ENCODE measurements at places on chromosomes 13 and 19.

GRCh38 chr19:10747271-10747670 lies 29.4 kb downstream of the DNM2 start:
- DNase-seq, result no peak

- DNase-seq, result no peak
Measured at GRCh38 chr13:70856711-70857110, 748.5 kb upstream of the KLHL1 start.

- no peak for DNase-seq
Measured at GRCh38 chr13:81929988-81930387, 1589.1 kb upstream of the SPRY2 start.

DNA sequence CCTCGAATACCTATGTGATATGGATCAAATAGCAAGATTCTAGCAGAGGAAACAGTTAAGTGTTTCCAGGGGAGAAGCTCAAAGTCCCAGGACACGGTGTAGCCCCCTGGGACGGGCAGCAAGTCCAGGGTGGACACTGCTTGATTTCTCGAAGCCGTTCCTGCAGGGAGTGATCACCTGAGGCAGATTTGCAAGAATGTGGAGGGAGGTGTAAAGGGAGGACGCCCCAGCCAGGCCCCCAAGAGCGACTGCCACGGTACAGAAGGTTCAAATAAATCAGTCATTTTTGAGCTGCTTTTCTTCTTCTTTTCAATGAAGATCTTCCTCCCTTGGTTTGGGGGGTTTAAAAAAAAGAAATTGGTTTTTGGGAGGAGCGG lies 41.4 kb downstream of the KLF2 start:
- DNase-seq, result no peak

DNA sequence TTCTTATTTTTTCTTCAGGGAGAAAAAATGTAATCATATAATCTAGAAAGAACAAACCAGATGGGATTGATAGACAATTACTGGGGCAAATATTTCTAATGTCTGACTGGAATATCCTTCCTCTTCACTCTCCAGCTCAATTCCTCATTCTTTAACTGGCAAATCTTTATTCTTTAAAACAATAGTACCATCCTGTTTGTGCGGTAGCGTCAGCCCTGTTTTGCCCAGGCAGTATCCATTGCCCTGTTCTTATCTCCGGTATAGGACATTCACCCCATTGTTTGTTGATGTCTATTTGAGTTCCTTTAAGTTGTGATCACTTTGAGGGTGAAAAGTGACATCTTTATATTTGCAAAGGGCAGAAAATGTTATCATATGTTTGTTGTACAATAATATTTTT lies 185.4 kb downstream of the POSTN start:
- DNase-seq, result no peak

DNA sequence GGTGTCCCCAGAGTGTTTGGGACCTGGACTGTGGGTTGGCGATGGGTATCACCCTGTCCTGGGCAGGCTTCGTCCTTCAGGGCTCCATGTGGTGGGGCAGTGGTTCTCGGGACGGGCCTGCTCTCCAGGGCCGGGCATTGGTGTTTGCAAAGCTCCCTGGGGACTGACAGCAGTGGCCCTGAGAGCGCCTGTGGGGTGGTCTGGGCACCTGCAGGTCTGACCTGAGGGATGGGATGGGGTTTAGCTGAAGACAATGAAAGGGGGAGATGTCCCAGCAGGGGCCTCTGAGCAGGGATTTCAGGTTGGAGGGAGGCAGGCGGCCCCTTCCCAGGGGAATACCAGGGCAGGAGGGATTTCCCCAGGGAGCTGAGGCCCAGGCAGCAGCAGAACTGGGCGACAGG lies 68.3 kb upstream of the MCF2L start:
- no peak for DNase-seq

DNA sequence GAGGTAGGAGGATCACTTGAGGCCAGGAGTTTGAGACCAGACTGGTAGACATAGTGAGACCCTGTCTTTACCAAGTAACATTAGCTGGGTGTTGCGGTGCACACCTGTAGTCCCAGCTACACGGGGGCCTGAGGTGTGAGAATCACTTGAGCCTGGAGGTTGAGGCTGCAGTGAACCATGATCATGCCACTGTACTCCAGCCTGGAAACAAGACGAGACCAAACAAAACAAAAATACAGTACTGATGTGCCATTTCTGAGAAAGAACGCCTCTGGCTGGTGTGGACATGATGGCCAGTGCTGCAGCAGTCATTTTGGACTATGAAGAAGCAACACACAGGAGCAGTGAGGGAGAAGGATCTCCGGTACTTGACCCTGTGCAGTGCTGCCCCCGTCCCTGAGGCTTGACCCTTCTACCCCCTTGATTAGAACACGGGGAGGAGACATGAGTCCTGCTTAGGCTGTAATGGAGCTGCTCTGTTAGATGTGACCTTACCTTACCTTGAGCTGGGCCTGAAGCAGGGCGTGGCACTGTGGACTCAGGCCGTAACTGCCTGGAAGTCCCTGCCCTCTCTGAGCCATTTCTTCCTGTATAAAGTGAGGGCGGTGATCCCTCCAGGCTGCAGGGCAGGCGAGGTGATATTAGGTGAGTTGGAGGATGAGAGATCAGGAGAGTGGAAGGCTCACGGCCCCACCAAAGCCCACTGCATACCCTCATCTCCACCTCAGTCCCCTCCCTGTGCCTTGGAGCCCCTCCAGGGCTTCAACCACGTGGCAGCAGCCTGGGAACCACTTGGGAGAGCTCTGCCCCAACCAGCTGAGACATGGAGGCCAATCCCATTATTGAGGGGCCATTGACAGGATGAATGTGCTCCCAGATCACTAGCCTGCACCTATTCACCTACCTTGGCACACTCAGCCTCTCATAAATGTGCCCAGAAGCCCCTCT lies 5.9 kb downstream of the RPL18A start:
- DNase-seq, result no peak

- DNase-seq, result no peak
Measured at GRCh38 chr13:39900106-39900750, 244.8 kb downstream of the COG6 start.

DNA sequence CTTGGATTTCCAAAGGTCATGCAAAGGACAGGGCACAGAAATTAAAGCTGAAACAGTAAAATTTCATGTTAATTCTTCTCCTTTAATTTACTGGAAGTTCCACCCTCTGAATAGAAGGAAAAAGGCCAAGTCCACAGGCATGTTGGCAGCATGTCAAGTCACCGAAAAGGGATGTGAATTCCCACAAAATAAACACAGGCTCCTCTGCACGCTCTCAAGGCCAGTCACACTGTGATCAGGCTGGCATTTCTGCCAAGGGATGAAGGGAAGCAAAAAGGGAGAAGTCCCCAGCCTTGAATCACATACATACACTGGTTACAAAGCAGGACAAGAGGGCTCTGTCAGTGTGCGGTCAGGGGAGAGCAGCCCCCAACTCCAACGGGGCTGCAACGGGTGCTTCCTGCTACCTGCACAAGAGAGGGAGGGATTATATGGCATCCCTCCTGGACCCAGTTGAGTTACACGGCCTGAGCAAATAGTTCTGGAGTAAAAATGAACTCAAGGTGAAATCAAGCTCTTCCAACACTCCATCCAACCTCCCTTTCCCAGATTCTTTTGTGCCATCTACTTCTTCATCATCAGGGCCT lies 6.9 kb downstream of the DCLK1 start:
- no peak for DNase-seq

DNA sequence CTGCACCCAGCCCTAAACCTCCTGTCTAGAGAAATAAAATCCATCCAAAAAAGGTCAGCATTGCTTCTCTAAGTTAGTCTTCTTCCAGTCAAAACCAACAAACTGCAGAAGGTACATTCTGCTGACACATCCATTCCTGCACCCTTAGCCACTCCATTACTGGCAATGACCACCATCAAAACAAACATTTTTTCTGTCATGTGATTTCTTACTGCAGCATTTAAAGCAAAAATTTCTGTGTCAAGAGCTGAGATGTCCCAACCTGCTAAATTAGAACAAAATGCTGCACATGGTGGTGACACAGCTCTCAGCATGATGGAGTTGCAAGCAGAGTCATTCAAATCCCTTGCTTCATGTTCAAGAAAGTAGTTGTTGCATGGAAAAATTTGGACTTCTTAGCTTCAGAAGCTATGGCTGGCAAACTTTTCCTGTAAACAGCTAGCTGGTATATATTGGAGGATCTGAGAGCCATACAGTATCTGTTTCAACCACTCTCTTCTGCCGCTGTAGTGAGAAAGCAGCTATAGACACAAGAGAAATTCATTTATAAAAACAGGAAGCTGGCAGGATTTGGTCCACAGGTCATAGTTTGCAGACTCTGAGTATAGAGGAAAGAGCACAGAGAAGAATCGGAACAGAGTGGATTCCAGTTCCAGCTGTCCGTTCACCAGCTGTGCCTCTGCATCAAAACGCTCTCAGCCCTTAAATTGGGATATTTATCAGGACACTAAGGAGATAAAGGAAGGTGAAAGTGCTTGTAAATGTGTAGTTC lies 17.4 kb downstream of the RUBCNL start:
- no peak for DNase-seq

GRCh38 chr13:40143559-40143958 lies 488.1 kb downstream of the COG6 start:
- no peak for DNase-seq

DNA sequence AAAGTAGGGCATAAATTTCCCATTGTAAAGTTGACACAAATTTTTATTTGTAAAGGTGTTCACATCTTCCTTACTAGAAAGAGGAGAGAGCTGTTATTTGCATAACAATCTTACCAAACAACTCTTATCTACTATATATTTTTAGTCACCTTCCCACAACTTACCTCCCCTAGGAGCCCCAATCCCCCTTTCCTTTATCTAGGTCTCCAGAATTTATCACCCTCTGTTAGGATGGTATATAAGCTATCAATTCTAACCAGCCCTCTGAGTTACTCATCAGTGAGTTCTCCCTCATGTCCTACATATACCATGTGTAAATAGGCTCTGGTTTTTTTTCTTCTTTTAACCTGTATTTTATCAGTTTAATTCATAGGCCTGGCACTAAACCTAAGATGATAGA lies 62.2 kb downstream of the DCT start:
- no peak for DNase-seq

DNA sequence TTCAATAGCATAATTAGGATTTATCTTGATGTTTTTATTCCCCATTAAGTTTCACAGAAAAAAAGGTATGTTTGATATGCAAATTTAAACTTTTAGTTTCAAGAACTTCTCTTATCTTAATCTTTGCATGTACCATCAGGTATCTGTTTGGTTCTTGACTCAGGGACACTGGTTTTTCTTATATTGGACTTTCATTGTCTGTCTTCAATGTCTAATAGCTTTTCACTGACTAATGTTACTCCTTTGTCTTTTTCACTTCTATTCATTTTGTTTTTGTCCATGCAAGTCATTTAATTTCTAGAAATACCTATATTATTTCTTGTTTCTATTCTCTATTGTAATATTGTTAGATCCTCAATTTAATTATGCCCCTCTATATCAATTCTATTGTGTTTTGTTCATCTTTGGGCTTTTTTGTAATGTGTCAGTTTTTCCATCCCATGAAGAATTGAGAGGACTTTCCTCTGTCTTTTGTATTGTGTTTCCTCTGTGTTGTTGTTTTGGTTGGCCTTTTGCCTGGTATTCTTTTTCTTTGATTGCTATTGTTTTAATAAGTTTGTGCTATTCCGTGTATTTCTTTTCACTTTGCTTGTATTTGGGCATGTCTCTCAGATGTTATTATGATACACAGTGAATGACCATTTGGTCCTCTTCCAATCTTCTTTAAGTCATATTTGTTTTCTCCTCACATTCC lies 58.3 kb upstream of the ANKRD10 start:
- no peak for DNase-seq

DNA sequence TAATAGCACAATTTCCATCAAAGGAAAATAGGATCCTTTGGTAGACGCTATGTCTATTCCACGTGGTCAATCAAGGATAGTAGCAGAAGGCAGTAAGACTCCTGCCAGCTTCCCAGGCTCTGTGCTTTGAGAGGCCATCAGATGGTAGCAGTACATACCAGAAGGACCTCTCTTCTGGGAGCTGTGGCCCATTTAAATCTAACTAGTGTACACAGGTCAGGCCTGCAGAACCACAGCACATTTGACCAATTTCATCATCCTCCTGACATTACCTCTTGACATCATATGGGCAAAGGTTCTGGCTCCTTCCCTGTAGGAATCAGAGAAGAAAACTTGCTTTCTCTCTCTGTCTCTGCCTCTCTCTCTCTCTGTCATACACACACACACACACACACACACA lies 229.6 kb upstream of the HTR2A start:
- no peak for DNase-seq

DNA sequence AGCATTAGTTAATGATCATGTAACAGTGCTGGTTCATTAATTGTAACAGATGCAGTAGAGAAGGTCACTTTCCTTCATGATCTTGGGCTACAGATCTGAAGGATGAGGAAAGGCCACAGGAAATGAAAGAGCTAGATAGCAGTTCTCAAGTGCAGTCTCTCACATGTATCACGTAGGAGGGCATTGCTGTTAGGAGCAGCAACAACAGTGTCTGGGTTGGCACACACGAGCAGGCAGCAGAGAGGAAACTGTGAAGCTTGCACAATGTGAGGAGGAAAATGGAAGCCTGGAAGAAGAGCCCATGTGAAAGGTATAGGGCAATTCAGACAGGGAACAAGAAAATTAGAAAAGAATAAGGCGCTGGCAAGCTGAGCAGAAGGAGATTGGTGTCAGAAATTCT lies 1741.5 kb downstream of the PCDH9 start:
- DNase-seq, result no peak

DNA sequence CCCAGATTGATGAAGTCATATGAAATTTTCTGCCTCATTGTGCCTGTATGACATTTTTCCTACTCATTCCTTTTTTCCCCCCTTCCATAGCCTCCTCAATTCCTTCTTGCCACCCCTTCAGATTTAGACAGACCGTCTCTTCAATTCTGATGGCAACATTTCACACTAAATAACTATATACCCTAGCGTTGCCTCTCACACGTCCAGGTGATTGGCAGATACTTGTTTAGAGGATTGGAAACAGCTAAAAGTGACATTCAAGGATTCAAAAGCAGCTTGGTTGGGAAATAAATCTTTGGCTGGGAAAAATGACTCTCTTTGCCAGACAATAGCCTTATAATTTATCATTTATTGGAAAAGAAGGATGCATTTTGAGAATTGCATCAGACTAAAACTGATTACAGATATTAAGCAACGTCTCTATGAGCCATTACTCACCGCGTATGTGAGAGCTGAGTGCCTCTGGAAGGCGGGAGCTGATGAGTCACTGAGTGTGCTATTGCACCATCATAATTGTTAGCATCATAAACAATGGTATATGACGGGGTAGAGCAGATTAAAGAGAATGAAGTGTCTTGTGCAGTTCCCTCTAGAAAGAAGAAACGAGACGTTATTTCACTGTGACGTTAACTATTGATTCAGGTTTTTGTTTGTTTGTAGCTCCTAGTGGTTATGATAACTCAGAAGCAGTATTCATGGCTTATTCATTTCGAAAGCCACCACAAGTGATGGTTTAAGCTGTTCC lies 61.1 kb upstream of the FAM216B start:
- no peak for DNase-seq

- DNase-seq, result no peak
Measured at GRCh38 chr13:34748596-34748995, 193.5 kb upstream of the NBEA start.
